NCI-H1436 (cell line): ENCODE measurements at places on chromosomes 11 and 22.

- DNase-seq: no peak
These were observed 781 bp downstream of the ANO9 start for GRCh38 chr11:441043-441417.

GRCh38 chr22:37270928-37271650, 11.2 kb upstream of the CYTH4 start:
- no peak for DNase-seq

DNA sequence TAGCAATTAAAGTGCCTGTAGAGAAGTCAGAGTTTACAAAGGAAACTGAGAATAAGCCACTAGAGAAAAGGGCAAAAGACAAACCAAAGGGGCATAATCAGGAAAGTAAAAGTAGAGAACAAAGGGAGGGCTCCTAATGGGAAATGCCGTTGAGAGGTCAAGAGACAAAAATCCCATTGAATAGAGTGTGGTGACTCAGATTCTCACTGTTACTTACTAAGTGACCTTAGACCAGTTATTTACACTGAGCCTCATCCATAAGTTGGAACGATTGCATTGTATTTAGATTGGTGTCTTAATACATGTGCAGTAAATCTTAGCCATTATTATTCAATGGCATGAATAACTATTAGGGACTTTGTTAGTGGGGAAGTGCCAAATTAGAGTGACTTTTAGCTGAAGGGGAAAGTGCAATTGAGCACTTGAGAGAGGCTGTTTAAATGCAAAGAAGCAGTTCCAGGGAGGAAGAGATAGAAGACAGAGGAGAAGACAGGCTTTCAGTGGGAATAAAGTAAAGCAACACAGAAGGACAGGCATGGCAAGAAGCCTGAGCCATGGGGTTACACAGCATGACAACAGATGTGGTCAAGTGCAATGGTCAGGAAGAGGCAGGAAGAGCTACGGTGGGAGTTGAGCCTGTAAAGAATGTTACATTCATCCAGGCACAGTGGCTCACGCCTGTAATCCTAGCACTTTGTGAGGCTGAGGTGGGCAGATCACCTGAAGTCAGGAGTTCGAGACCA, 82.6 kb downstream of the UBASH3B start:
- DNase-seq: no peak

GRCh38 chr11:102116453-102117205, 6.4 kb downstream of the YAP1 start:
- DNase-seq: no peak

- DNase-seq: peak; percentile 1
These were observed 9.0 kb upstream of the MARK2 start for GRCh38 chr11:63829823-63830489.

DNA sequence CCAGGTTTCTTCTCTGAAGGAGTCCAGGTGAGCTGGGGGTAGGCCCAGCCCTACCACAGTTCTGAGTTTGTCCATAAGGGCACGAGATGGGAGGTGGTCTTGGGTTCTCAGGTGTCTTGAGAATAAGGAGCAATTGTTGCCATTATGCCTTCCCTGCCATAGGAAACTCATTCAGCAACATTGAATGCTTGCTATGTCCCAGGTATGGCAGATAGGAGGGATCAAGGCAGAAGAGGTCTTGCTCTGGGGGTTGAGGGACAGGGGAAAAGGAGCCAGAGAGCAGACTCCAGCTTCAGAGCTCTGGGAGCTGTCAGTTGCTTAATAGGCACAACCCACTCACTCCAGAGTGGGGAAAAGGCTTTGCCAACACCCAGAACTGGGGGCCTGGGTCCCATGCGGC, 4.3 kb downstream of the SELENOM start:
- DNase-seq: no peak

DNA sequence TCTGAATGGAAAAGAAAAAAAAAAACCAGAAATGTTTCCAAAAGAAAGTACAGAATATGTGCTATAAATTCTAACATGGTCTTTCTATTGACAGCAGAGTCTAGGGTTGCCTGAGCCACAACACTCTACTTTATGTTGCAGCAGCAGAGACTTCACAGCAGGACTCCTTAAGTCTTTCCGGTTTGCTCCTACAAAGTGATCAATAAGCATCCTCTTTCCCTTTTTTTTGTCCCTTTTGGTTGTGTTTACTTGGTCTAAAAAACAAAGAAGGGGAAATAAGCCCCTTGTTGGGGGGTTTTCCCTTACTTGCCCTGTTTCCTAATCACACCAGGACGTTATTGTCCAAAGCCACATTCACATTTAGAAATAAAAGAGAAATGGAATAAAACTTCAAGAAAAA, 163.1 kb upstream of the MPPED2 start:
- no peak for DNase-seq

- DNase-seq: no peak
These were observed 7.3 kb downstream of the YAP1 start for GRCh38 chr11:102117472-102118113.

- no peak for DNase-seq
These were observed 70.6 kb upstream of the MPEG1 start for GRCh38 chr11:59283311-59283710.

GRCh38 chr11:28231475-28231874, 123.3 kb downstream of the METTL15 start:
- DNase-seq: no peak

DNA sequence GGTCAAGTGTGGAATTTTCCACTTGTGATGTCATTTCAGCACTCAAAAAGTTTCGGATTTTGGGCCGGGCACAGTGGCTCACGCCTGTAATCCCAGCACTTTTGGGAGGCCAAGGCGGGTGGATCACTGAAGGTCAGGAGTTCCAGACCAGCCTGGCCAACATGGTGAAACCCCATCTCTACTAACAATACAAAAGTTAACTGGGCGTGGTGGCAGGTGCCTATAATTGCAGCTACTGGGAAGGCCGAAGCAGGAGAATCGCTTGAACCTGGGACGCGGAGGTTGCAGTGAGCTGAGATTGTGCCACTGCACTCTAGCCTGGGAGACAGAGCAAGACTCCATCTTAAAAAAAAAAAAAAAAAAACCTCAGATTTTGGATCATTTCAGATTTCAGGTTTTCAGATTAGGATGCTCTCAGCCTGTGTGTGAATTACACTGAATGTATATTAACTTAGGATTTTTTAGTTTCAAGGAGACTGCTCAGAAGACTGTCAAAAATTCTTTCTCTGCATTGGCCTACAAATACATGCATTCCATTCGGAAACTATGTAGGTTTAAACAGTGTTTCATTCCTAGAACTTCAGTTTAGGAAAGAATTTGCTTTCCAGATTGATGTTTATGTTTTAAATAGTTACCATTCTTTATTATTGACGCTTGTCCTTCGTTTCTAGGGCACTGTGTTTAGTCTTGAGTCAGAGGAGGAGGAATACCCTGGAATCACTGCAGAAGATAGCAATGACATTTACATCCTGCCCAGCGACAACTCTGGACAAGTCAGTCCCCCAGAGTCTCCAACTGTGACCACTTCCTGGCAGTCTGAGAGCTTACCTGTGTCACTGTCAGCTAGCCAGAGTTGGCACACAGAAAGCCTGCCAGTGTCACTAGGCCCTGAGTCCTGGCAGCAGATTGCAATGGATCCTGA, 48.0 kb downstream of the BID start:
- no peak for DNase-seq

DNA sequence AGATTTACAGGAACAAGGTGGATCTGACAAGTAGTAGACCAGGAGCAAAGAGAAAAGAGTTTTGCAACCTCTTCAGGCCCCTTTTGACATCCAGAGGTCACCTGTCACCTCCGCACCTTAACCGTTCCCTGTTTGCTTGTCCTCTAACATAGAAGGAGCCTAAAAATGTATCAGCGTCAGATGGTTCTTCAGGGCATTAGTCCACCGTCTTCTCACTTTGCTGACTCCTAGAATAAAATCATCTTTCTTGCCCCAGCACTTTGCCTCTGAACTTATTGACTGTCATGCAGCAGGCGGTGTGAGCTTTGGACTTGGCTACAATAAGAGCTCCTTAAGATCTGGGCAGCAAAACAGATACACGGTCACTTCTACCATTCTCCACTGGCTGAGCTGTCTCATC, 339.7 kb upstream of the B3GAT1 start:
- DNase-seq: no peak

- no peak for DNase-seq
These were observed 54.1 kb downstream of the MYH9 start for GRCh38 chr22:36333644-36334043.

- DNase-seq: no peak
These were observed 3.6 kb downstream of the MMP1 start for GRCh38 chr11:102794382-102794781.

- DNase-seq: no peak
These were observed 40.2 kb upstream of the PRAME start for GRCh38 chr22:22599248-22599647.

GRCh38 chr22:30277547-30278344, 11.1 kb upstream of the OSM start:
- DNase-seq: no peak

GRCh38 chr22:24554313-24555164, at the start of gene GUCD1:
TSS of gene GUCD1 (minus strand) at chr22:24555138. CDS start at chr22:24554991, 147 bp downstream.
- no peak for DNase-seq

- DNase-seq: no peak
These were observed 13.6 kb upstream of the CD3E start for GRCh38 chr11:118290923-118291322.

DNA sequence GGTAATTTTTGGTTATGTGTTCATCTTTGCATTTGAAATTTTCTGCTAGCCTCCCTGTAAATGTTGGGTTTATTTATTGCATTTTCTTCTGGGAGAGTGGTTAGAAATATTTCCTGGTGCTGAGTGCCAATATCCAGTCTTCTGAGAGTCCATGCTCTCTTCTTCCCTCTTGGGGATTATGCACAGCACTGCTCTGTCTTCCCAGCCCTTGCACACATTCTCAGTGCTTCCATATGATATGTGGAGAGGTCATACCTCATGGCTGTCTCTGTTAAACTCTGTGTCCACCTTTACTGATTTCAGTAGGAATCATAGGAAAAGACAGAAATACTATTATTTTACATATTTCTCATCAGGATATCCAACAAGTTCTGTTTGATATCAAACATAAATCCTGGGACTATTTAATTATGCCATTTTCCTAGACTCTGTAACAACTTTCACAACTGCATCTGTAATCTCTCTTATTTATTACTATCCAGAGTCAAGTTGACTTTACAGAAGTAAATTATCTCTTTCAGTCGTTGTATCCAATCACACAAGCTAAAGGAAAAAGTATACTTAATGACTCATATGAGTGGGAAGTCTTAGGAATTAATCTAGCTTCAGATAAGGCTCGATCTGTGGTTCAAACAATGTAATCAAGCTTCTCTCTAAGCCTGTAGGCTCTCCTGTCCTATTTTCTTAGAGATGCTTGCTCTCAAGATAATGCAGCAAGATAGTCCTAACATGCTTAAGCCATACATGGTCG, 2.7 kb upstream of the NXPE1 start:
- DNase-seq: no peak

DNA sequence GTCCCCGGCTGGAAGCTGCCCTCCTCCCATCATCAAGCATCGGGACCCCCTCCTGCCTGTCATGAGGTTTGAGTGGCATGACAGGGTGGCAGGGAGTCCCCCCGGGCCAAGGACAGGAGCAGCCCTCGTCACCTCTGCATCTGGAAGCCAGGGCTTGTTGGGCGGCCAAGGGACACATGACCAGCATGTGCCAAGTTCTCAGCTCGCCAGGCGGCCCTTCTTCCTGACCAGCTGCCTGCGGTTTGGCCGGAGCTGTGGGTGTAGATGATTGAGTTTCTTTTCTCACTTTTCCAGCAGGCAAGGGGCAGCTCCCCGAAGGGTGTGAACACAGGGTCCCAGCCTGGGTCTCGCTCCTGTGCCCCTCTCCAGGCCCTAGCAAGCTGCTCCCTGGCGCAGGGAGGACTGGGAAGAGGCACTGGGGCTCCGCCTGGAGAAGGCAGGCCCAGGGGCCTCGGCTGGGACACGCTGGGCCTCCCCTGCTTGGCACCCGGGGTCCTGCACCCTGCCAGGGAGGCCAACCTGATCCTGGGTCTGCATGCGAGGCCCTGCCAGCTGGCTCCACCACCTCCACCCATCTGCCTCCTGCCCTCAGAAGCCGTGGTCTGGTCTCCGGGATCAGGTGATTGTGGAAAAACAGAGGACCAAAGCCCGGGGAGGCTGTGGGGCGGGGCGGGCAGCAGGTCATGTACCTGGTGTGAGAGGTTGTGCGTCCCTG, 13.4 kb downstream of the ARHGAP8 start:
- DNase-seq: no peak

DNA sequence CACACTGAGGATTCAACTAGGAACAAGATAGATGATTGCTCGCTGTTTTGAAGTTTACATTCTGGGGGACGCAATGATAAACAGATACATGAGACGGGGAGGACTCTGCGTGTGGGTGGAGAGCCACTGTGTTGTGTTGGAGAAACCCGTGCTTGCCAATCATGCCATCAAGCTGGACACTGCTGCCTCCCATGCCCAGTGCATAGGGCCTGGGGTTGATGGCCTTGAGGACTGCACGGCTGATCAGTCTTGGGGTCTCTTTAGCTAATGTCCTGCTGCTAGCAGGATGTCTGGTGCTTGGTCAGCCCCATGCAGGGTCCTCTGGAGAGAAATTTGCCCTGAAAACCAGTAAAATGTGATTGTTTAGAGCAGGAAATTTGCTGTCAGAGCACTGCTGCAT, 221.2 kb upstream of the B3GAT1 start:
- DNase-seq: no peak

GRCh38 chr11:119795690-119796089, 66.7 kb upstream of the NECTIN1 start:
- DNase-seq: no peak

DNA sequence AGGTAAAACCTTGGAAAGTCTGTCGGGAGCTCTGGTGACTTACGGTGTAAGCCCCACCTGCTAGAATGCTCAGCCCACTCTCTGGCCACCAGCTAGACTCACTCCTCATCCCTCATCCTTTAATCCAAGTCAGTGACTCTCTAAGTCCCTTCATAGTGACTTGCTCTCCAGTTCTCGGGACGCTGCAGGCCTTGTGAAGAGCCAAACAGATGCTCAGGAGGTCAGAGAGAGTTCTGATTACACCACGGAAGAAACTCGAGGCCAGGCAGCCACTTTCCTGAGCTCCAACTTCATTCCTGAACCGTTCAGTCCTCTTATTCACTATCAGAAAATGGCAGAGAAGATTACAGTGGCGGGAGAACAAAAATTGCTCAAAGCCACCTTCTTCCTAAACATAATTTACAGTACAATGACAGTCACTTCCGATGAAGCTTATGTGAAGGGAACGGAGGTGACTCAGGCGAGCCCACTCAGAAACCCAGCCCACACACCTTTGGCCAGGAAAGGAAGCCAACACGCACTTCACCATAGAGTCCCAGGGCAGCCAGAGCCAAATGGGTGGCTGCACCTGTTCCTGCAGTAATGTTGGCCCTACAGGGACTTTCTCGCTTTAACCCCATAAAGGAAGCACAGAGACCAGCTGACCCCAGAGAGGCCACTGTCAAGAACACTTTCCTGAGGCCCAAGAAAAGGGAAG, 100.4 kb downstream of the GALNT18 start:
- no peak for DNase-seq
